ENCODE measurements at places on chromosomes 12 and 14.

DNA sequence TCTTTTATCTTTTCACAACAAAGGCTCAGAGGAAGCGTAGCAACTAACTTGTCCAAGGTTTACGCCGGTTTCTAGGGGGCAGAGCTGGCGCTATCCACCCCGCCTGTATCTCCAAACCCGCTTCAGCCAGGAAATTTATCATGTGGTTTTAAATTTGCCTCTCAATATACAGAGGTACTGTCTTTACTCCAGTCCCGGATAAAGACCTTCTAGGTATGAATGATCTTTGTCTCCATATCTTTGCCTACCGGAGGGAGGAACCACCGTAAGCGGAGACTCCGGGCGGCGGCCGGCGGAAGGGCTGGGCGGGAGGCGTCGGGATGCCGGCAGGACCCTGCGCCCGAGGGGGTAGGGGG lies 693 bp upstream of the RIMKLB start:
- peak; percentile 54 for DNase-seq

DNA sequence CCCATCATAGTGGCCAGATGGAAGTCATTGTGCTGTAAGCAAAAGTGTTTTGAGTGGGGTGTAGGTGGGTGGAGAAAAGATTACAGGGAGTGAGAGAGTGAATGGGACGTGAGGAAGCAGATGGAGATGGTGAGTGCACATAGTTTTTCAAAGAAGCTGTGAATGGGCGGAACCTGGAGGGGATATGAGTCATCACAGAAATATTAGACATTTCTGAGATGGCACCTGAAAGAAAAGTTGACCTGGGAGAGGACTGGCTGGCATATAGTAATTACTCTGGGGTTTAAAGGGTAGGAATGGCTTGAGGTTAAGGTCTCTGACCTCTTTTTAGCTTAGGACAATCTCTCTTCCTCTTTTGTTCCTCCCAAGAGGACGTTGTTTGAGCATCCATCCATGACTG lies 50.5 kb downstream of the ANO4 start:
- no peak for DNase-seq

- no peak for DNase-seq
These were observed 50.9 kb downstream of the IGF1 start for GRCh38 chr12:102429211-102430154.

GRCh38 chr12:124481772-124482566 lies 85.4 kb downstream of the NCOR2 start:
- no peak for DNase-seq
